ENCODE measurements at places on chromosomes 3 and 15.

DNA sequence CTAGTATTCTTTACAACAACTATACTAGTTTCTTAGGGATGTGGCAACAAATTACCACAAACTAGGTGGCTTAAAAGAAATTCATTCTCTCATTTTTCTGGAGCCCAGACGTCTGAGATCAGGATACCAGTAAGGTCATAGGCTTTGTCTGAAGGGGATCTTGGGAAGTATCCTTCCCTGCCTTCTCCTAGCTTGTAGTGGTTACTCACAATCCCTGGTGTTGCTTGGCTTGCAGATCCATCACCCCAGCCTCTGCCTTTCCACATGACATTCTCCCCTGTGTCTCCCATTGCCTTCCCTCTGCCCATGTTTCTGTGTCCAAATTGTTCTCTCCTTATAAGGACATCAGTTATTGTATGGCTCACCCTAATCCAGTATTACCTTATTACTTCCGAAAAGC, 24.3 kb upstream of the CLDN1 start:
- DNase-seq: no peak

GRCh38 chr3:76735152-76735551, 304.7 kb upstream of the ROBO2 start:
- no peak for DNase-seq

GRCh38 chr15:52020221-52021085, 1.4 kb downstream of the MAPK6 start:
- peak; percentile 10 for DNase-seq

DNA sequence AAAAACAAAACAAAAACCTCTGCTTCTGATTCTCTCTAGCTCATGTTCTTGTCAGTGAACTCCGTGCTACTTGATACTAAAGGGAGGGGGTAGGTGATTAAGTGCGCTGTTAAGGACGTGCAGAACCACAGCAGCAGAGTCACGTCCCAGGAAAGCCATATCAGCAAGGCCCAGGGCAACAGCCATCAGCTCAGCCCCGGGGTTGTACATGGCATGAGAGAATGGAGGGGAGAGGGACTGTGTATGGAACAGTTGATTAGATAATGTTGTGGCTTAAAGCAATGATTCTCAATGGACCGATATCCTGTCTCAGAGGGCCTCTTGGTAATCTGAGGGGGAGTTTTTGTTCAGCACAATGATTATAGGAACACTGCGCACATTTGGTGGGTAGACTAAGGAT, 27.6 kb downstream of the C2CD4A start:
- DNase-seq: no peak

GRCh38 chr3:114464548-114464947, 170.7 kb downstream of the TIGIT start:
- DNase-seq: no peak

DNA sequence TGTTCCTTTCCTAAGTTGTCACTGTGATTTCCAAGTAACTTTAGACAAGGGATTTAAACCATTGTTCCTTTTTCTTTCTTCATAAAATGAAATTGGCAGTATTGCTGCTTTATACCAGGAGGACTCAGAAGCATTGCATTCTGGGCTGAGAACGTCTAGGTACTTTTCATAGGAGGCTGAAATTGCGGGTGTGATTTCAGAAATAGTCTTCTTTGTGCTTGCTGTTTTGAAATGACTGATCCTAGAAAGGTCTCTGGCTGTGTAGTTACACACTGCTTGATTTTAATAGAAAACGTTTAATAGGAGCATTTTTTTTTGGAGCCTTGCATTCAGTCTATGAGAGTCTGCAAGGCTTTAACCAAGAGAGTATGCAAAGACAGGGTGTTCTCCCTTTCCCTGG, 56.3 kb downstream of the PPM1L start:
- no peak for DNase-seq
